Right lobe of liver (tissue), 6 donors: ENCODE measurements at places on chromosomes 6 and 20. TPM values are rescaled to one million over a fixed set of nuclear protein-coding genes. Genes with fewer than 3 reads are reported as not detected.
A peak's percentile ranks its signal among the peaks of the same experiment; 100 is the strongest.

Gene CDC25B
- 12.9 TPM for total RNA-seq

Gene WFDC12
- not detected for total RNA-seq

Gene HLA-DMA
- total RNA-seq = 8.8 TPM

Gene ENPP5
- total RNA-seq = 1.4 TPM

DNA sequence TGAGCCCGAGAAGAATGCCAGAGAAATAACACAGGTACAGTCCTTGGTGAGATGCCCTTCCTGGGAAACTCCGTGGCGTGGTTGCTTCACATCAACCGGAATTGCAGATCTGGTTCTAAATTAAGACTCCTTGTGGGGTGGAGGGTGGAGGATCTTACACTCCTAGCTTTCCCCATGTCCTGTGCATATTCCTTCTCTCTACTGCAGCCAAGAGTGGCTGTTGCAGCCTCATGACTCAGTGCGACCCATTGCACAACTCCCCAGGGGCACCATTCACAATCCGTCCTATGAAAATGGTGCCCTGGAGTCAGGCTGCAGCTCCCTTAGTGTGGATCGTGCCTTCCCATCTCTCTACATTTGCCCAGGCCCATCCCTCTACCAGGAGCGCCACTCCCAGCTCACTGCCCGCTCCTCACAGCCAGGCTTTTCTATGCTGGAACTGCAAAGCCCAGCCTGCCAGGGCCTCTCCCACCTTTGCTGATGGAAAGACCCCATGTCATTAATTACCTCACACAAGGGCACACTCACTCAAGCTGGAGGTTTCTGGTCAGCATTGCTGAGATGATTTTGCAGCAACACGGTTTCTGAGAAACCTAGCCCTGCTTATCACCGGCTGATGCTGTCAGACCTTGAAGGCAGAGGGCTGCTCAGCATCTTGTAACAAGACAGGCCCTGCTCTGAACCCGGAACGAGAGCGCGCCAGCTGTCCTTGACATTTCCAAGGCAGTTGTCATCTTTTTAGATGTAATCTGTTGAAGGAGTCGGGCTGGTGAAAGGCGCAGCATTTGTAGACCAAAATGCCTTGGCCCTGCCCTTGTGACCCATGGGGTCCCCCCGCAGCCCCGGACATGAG lies 39.7 kb downstream of the SIRPA start:
- peak; percentile 36 for DNase-seq

- no peak for DNase-seq
Measured at GRCh38 chr6:11815231-11815630, 36.6 kb upstream of the ADTRP start.

GRCh38 chr6:70312165-70312745 lies 9.4 kb upstream of the COL9A1 start:
- no peak for DNase-seq

DNA sequence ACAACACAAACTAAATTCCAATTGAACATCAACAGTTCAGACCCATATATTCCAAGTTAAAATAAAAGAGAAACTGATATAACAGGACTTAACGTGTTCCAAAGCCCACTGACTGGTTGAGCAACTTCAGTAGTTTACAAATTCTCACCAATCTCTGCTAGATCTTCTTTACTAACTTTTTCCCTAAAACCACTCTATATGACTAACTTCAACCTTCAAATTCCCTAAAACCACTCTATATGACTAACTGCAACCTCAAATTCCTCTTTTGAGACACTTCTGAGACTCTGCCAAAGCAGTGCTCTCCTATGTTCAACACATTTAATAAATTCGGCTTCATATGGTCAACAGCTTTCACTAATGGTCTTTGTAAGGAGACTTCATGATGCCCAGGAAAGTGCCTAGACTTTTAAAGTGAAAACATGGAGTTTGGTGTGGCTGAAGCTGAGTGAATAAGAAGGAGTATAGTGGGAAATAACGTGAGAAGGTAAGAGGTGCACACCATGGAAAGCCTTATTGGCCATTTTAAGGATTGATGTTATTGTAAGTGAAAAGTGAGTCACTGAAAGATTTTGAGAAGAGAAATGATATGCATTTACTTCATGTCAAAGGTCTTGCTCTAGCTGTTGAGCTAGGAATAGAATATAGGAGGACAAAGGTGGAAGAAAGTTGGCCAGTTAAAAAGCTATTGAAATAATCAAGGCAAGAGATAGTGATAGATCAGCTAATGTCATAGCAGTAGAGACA lies 134.0 kb upstream of the HCRTR2 start:
- DNase-seq = no peak

GRCh38 chr6:1479095-1479494 lies 89.7 kb downstream of the FOXF2 start:
- no peak for DNase-seq

- DNase-seq = no peak
Measured at GRCh38 chr6:484746-485145, 93.2 kb downstream of the IRF4 start.

GRCh38 chr6:81838724-81839426 lies 86.4 kb upstream of the TENT5A start:
- DNase-seq = no peak

GRCh38 chr6:137246791-137247202 lies 27.6 kb upstream of the IFNGR1 start:
- no peak for DNase-seq

DNA sequence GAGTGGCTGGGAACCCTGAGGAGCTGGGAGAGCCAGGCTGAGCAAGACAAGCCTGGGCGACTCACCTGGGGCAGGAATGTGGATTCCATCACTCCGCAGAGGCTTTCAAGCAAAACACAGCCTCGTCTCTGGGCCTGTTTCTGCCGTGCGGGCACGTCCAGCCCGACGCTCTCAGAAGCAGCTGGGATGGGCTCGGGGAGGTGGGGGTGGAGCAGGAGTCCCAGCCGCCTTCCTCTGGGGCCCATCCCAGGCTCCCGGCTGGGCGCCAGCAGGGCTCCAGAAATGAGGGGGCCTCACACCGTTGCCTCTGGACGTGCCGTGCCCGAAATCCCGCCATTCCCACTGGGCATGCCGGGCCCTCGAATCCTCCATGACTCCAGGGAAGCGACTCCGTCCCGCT lies 8.7 kb upstream of the RPS21 start:
- DNase-seq = no peak

- no peak for DNase-seq
Measured at GRCh38 chr6:11271228-11272020, 39.0 kb upstream of the NEDD9 start.

GRCh38 chr6:131317516-131317915 lies 182.2 kb downstream of the AKAP7 start:
- DNase-seq = no peak

GRCh38 chr6:118102401-118102800 lies 195.3 kb downstream of the SLC35F1 start:
- DNase-seq = no peak

- no peak for DNase-seq
Measured at GRCh38 chr6:11426571-11426970, 111.0 kb upstream of the TMEM170B start.
